ENCODE measurements at places on chromosomes 7 and 10.

GRCh38 chr7:3370068-3370830, 69.2 kb downstream of the SDK1 start:
- no peak for DNase-seq

- no peak for DNase-seq
Measured at GRCh38 chr10:2478656-2479055, 588.7 kb upstream of the PFKP start.

GRCh38 chr10:13559124-13559700, 27.6 kb upstream of the PRPF18 start:
- no peak for DNase-seq

DNA sequence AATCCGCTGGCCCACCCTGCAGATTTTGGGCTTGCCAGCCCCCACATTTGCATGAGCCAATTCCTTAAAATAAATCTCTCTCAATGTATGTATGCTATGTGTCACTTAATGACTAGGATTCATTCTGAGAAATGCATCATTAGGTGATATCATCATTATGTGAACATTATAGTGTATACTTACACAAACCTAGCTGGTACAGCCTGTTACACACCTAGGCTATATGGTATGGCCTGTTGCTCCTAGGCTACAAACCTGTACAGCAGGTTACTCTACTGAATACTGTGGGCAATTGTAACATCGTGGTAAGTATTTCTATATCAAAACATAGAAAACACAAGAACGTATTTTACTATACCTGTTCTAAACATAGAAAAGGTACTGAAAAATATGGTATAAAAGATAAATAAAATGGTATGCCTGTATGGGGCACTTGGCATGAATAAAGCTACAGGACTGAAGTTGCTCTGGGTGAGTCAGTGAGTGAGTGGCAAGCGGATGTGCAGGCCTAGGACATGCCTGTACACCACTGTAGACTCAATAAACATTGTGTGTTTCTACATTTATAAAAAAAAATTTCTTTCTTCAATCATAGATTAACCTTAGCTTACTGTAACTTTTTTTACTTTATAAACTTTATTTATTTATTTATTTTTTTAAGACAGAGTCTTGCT, 135.9 kb downstream of the ABCA13 start:
- DNase-seq, result no peak

- no peak for DNase-seq
Measured at GRCh38 chr7:14219125-14219524, 229.7 kb upstream of the ETV1 start.

DNA sequence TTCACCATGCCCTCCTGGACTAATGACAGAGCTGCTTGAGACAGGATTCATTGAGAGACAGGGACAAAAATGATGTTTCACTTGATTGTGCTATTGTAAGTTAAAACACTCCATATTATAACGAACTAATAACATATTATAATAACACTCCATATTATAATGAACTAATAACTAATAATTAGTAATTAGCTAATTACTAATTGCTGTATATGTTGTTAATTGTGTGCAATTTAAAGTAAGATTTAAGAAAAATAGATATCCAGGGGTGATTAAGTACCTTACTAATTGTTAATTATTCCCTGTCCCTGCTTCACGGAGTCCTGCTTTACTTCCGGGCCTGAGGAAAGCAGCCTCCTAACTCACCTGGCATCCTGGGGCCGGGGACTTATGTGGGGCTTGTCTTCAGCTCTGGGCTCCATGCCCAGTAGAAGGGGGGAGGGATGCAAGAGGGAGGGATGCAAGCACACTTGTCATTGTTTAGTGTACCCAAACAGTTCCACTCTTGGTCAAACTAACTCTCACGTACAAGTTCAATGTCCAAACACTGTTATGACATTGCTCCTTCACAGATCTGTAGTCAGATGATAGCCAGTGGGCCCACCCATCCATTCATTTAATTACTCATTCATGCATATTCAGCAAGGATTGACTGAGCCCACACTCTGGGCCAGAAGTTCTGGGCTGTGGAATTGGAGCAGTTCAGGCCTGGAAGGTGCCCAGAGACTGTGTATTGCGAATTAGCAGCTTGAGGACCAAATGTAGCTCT, 53.8 kb downstream of the COL13A1 start:
- DNase-seq, result no peak

GRCh38 chr10:48656914-48657305, 27.8 kb upstream of the WDFY4 start:
- no peak for DNase-seq

DNA sequence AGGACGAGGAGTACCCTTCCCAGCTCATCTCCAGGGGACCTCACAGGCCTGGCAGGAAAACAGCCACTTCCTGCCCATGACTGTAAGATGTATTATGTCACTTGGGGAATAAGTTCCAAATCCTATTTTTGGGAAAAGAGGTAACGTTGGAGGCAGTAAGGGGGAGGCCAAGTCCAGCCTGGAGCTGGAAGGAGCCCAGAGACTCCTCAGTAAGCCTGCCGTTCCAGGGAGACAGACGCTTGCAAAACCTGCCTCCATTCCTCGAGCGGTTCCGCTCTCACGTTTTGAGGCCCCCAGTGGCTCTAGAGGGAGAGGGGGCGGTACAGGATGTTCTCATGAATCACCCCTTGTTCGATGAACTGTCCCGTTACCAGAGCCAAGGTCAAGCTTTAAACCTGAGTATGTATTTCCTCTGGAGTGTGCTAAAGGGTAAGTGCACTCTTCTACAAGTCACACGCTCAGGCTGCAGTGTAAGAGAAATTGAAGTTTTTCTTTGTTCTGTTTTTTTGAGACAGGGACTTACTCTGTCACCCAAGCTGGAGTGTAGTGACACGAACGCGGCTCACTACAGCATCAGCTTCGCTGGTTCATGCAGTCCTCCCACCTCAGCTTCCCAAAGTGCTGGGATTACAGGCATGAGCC, 45.5 kb upstream of the CYTH3 start:
- peak; percentile 51 for DNase-seq

DNA sequence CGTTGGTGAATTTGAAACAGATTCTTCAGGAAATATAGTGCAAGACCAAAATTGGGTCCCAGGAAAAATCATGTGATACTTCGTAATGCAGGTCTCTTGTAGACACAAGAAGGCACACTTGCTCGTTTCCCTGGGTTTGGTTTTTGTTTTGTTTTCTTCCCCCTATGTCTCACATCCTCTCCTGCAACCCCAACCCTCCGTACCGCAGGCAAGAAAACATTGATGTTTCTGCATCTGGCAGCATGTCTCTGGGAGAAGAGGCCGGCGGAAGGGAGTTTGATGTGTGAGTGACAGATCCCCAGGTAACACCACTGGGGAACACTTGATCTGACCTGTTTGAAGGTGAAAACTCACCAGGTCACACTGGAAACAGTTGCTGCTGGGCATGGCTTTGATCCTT, 718.5 kb downstream of the AUTS2 start:
- no peak for DNase-seq

DNA sequence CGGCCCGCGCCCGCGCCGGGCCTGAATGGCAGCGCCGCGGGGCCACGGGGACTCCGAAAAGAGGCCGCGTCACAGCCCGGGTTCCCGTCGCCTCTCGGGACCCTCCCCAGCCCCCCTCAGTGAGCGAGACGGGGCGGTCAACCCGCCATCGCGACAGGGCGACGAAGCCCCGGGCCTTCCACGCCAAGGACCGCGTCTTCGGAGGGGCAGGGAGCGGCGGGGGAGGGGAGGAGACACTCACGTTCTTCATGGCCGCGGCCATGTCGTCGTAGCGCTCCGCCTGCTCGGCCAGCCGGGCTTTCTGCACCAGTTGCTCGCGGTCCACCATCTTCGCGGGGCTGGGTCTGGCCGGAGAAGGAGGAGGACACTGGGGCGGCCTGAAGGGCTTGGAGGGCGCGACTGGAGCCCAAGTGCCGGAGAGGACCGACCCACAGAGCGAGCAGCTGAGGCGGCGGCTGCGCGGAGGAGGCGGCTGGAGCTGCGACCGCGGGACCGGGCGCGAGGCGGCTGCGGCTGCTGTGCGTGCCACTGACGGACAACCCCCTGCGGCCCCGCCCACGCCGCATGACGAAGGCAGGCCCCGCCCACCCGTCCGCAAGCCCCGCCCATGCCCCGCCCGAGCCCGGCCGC, at the start of gene YWHAG:
Gene YWHAG, minus strand, starts transcription at position 511 of the 630 bp plus-strand sequence. Its CDS starts 183 bp downstream, at position 328.
- no peak for DNase-seq

DNA sequence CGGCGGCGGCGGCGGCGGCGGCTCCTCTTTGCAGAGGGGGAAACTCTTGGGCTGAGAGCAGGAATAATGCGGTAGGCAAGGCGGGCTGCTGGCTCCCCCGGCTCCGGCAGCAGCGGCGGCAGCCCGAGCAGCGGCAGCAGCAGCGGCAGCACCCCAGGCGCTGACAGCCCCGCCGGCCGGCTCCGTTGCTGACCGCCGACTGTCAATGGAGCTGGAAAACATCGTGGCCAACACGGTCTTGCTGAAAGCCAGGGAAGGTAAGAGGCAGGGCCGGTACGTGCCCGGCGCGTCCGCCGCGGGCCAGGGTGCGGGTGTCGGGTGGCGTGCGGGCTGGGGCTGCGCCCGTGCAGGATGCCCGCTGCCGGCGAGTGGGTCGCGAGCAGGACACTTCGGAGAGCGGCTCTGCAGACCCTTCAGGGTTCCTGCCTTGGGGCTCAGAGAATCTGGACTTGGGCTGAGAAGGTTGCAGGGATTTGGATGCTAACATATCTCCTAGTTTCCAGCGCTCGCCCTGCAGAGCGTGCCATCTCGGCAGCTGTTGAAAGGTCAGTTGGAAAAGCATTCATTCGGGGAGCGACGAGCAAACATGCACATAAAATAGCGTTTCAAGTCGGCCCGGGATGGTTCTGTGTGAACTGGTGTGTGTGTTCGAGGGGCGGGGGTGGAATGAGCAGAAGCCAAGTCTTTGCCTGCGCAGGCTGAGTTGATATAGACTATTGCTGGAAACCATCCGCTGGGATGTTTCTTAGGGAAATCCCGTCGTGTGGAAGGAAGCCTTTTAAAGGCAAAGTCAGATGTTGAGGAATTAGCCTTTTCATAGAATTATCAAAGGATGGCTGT, 562 bp downstream of the GRK5 start:
- no peak for DNase-seq

GRCh38 chr10:62046522-62047227, 145.2 kb downstream of the ARID5B start:
- peak; percentile 57 for DNase-seq

GRCh38 chr10:44173608-44173894, 211.3 kb downstream of the CXCL12 start:
- no peak for DNase-seq

DNA sequence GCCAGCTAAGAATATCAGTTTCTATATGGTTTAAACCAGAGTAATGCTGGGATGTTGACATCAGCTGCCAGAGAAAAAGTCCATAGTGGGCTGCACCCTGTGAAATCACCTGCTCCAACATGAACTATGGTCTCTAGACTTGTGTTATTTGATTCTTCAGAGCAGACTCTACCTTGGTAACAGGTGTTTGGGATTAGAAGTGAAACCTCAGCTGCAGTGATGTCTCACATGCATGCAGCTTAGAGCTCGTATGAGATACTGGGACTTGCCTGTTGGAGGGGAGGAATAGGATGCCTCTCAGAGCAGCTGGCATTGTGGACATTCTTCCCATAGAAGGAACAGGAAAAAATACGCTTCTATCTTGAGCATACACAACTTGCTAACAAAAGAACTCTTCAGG, 287.1 kb upstream of the CSTF2T start:
- no peak for DNase-seq

DNA sequence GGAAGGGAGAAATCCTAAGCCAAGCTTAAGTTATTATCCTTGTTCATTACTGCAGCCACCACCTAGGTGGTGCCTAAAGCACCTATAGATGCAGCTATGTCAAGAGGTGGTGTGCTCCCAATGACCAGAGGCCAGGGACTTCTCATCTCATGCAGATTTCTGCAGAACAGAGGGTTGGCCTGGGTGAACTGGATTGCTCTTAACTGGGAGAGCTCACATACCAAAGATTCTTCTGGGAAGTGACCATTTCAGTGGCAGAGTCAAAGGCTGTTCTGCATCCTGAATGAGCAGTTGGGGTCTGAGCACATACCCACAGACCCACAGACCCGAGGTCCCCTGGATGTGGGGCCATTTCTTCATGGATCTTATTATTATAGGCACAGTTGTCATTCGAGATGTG, 2.1 kb upstream of the CRHR2 start:
- DNase-seq, result no peak

GRCh38 chr7:156497776-156498509, 142.6 kb upstream of the RNF32 start:
- no peak for DNase-seq

- no peak for DNase-seq
Measured at GRCh38 chr10:80649183-80649582, 111.5 kb downstream of the SH2D4B start.
